ENCODE measurements at places on chromosomes 12 and 14.

GRCh38 chr14:79363291-79363690 lies 848.0 kb downstream of the DIO2 start:
- no peak for DNase-seq

- no peak for DNase-seq
Observed at GRCh38 chr14:31194661-31195060, 12.9 kb downstream of the HECTD1 start.

DNA sequence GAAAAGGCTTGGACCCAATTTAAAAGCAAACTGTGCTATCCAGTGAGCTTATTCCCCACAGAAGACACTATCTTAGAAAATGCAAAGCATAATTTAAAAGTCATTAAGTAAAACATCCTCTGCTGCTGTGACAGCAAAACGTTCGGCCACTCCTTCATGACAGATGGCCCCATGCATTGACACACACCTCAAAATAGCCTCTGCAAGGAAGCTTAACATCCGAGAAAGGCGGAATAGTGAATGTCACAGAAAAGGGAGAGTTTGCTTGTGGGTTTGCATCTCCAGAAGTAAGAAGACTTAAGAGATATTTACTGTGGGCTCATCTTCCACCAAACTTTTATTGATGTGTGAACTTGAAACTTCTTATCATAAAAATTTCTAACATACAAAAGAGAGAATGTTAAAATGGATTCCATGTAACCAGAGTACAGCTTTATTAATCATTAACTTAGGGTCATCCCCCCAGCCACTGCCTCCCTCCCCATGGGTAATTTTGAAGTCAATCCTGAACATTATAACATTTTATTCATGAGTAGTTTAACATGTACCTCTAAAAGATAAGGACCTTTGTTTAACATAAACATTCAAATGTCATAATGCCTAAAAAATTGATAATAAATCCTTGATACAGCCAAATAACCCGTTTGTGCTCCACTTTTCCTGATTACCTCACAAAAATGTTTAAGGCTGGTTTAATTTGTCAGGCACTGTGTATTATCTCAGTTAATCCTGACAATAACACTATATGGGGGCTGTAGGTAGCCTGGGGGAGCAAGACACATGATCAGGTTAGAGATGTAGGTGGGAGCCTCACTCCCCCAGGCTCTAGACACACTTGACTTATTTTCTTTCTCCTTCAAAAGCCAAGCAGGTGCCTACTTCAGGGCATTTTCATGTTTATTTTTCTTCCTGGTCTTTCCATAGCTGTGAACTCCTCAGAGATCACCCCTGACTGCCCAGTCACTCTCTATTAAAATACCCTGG lies 119.7 kb upstream of the TMCC3 start:
- DNase-seq: no peak

- DNase-seq: no peak
Observed at GRCh38 chr12:46266382-46266791, 2.5 kb downstream of the SLC38A1 start.

GRCh38 chr12:30806989-30807694 lies 52.4 kb upstream of the CAPRIN2 start:
- DNase-seq: no peak

GRCh38 chr12:51941604-51942003 lies 9.9 kb upstream of the ACVR1B start:
- DNase-seq: no peak

DNA sequence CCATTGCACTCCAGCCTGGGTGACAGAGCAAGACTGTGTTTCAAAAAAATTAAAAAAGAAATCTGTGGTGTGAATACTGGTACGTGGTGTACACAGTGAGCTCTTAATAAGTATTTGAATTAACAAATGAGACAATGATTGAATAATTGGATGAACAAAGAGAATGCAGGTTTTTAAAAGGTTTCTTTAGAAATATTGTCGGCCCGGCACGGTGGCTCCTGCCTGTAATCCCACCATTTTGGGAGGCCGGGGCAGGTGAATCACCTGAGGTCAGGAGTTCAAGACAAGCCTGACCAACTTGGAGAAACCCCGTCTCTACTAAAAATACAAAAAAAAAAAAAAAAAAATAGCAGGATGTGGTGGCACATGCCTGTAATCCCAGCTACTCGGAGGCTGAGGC lies 6.6 kb downstream of the HIF1A start:
- no peak for DNase-seq

DNA sequence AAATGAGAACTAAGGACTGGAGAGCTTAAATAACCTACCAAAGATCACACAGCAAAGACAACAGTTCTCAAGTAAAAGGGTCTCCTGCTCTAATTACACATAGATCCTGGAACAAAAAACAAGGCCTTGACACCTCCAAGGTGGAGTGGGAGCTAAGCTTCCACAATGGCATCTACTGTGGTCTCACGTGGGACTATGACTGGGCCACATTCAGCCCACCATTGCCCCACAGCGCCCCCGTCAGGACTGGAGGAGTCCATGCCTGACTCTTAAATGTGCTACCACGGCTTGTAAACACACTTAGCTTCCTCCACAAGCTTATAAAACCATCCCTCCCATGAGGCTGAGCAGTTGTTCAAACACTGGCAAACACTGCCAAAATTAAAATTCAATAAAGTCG lies 88.5 kb downstream of the GCH1 start:
- DNase-seq: no peak

- no peak for DNase-seq
Observed at GRCh38 chr12:111448266-111448830, 42.6 kb downstream of the SH2B3 start.

Measured in stimulated activated CD4-positive, alpha-beta T cell treated with anti-CD3 and anti-CD28 coated beads, Interleukin-1b, Interleukin-23, amount 100 ng/mL, for 24 hours (primary cell).